Neural crest cell (in vitro differentiated cells): ENCODE measurements at places on chromosomes 6 and 20. TPM values are rescaled to one million over a fixed set of nuclear protein-coding genes. Genes with fewer than 3 reads are reported as not detected.

DNA sequence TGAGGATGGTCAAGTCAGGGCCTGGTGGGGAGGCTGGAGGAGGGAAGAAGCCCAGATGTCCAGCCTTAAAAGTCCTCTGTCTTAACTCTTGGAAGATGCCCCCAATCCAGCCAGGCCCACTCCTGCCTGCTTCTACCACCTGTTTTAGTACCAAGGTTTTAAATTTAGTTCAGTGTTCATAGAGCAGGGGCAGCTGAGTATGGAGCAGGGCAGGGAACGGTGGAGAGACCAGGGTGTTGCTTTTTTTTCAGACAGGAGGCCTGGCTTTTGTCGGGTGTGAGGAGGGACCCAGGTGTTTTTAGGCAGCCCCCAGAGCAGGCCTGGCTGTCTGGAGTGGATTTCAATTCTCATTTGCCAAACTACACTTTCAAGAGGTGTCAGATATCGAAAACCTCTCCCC lies 278.8 kb downstream of the CDC5L start:
- no peak for DNase-seq

- no peak for DNase-seq
Measured at GRCh38 chr6:47752801-47753200, 29.0 kb upstream of the OPN5 start.

GRCh38 chr6:40735121-40735520 lies 148.0 kb upstream of the LRFN2 start:
- no peak for DNase-seq

DNA sequence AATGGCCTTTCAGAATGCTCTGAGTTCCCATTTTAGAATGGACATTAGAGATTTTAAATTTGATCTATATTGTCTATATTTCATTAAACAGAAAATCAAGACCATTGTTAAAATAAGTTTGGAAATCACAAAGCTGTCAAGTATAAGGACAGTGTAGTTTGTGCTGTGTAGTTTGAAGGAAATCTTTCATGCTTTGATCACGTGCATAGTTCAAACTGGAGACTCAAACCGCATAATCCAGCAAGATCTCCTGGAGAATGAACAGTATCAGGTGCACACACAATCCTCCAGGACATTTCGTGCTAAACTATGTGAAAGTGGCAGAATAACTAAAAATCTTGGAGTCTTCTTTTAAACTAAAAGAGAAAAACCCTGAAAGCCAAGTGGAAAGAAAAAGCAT lies 60.8 kb upstream of the TBXT start:
- DNase-seq: no peak

- no peak for DNase-seq
Measured at GRCh38 chr20:25273541-25274358, 25.9 kb downstream of the PYGB start.

GRCh38 chr6:151032034-151032433 lies 166.5 kb downstream of the MTHFD1L start:
- DNase-seq: no peak

DNA sequence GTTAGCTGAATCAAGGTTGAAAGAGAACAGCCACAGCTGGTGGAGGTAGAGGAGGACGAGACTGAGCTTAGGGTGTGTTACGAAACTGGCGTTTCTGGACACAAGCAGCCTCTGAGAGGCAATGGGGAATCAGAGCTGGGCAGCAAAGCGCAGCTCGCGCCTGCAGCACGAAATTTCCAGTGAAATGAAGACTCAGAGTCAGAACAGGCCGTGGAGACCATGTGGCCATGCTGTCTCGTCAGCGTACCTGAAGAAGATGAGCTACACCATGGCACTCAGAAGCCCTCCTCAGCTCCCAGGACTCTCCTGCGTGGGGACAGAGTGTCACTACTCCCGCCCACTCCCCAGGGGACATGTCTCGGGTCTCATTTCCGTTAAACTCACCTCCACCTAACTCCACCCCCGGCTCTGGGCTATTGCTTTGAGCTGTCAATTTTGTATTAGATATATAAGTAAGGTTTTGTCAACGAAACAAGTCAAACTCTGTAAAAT lies 256.9 kb downstream of the ERMARD start:
- DNase-seq: no peak

DNA sequence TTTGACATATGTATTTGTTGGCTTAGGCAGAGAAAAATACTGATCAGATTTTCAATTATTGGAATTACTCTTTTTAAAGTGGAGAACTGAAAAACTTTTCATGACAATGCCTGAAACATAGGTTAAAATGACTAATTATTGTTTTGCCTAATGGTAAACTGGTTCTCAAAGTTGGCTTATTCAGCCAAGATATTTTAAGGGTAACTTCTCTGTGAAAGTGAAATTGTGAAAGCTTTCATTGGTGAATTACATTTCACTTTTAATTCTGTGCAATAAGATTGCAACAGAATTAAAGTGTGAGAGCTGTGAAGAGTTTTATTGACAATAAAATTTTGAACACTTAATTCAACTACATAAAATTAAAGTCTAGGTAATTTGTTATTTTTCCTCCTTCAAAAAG lies 24.5 kb downstream of the KIAA0408 start:
- DNase-seq: no peak

DNA sequence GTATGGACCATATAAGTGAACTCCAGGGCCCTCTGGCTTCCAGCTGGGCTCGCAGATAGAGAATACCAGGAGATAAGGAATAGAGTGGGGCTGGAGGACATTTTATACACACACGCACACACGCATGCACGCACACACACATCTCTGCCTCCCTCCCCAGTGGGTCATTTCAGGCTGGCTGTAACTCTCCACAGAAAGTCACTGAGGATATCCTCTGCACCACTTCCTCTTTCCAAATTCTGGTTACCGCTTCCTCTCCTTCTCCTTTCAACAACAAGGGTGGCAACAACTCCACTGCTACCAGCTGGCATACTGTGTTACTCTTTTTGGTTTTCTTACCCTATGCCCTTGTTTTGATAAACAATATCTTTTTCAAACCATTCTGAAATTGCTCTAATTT lies 280.2 kb downstream of the COL12A1 start:
- DNase-seq: no peak

GRCh38 chr20:19560881-19561480 lies 197.1 kb upstream of the RIN2 start:
- DNase-seq: no peak

DNA sequence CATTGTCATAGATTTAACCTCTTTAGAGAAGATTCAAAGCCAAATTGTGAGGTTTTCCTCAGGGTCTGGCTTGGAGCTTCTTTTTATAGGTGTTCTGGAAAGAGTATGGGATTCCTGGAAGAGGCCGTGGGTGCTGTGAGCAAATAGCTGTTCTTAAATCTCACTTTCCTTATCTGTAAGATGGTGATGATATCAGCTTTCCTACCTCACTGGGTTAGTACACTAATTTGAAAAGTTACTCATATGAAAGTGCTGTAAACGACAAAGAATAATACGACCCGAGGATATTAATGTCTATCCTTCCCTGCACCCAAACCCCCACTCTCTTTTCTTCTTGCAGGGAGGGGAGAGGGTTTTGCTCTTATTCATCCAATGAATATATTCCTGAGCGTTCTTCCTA lies 116.9 kb upstream of the ENPP5 start:
- DNase-seq: no peak

DNA sequence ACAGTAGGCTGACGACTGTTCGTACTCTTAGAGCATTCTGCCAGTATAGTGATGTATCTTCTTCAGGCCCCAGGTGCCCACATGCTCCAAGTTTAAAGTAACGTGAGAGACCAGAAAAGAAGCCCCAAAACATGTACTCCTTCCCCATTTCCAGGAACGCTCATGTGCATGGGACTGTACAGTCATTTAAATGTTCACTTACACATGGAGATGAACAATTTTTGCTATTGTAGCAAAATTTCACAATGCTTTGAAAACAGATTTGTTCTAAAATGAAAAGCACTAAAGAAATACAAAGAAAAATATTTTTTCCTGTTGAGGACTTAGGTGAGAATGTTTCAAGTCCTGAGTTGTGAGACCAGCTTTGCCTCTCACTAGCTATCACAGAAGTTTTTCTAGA lies 269.3 kb upstream of the PRDM1 start:
- no peak for DNase-seq

BRPF3 gene
- 54.1 and 57.3 TPM in 2 replicates for total RNA-seq

SAPCD1 gene
- 21.3 and 25.1 TPM in 2 replicates for total RNA-seq

GRCh38 chr6:43335469-43335868 lies 26.8 kb upstream of the CRIP3 start:
- no peak for DNase-seq

- no peak for DNase-seq
Measured at GRCh38 chr20:46073443-46073842, 16.3 kb downstream of the NCOA5 start.

TMEM74B gene
- 2.7 and 3.3 TPM in 2 replicates for total RNA-seq

- DNase-seq: no peak
Measured at GRCh38 chr20:33539129-33539528, 49.2 kb downstream of the CBFA2T2 start.

RSPH4A gene
- total RNA-seq: 2.2 and 2.4 TPM in 2 replicates

ASIP gene
- total RNA-seq: not detected in 2 replicates

DNA sequence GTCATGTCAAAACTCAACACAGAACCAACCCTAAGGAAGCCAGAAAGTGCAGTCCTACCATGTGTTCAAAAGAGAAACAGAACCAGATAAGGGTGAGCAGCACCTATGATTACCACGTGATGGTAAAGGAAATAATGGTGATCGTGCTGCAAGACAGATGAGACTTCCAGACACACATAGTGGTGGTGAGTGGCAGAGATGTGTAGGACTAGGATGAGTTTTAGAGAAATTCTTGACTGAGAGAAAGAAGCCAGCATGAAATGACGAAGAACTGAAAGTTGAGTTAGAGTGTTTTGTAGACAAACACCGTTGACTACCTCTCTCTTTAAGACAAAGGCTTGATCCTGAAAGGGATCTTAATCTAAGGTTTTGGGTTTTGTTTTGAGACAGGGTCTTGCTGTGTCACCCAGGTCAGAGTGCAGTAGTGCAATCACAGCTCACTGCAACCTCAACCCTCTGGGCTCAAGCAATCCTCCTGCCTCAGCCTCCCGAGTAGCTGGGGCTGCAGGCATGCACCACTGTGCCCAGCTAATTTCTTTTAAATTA lies 10.6 kb upstream of the BTBD9 start:
- no peak for DNase-seq

GRCh38 chr6:119147101-119148053 lies 68.9 kb upstream of the FAM184A start:
- no peak for DNase-seq

DNA sequence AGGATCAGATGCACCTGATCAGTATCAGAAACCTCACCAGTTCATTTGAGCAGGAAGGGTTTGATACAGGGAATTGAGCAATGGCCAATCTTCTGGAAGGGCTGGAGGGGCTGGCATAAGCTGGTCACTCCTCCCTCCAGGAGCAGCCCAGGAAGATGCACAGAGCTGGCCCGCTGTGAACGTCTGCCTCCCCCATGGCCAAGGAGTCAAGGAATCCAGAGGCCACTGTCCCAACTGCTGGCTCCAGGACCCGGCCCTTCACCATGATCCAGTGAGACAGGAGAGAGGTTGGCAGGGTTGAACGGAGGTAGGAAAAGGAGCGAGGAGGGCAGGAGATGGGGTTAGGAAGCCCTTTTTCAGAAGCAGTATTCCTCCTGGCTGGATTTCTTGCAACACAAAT lies 113.9 kb upstream of the CST7 start:
- no peak for DNase-seq

GRCh38 chr20:20130399-20130798 lies 78.1 kb downstream of the CFAP61 start:
- no peak for DNase-seq

GRCh38 chr20:35307666-35308653 lies 15.7 kb upstream of the FAM83C start:
- DNase-seq: no peak

TFAP2D gene
- total RNA-seq: not detected in 2 replicates

MRPS18A gene
- total RNA-seq: 49.5 and 50.6 TPM in 2 replicates

- DNase-seq: no peak
Measured at GRCh38 chr20:47868744-47869143, 83.5 kb upstream of the SULF2 start.

DNA sequence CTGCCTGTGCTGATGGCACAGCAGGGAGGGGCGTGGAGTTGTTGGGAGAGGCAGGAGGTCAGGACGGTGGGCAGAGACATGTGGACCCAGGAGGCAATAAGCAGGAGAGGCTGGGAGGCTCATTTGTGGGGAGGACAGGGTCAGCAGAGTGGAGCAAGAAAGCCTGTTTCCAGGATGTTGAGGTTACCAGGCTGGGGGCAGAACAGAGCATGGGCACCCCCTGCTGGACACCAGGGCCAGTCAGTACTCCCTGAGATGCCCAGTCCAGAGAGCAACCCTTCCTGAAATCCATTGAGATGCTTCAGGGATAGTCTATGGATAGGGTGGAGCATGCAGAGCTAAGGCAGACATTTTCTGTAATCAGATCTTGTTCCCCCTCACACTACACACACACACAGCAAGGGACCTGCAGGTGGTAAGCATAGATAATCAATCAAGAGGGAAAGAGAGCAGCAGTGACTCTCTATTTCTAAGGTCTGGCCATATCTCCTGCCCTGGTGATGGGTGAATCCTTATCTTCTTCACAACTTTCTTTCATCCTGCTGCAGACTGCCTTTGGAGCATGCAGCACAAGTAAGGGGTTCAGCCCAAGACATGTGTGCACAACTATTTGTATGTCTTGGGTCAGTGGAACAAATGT lies 41.7 kb downstream of the MOCS1 start:
- peak; percentile 64 for DNase-seq

GRCh38 chr20:53003420-53004154 lies 31.4 kb downstream of the TSHZ2 start:
- no peak for DNase-seq

TREM2 gene
- not detected in 2 replicates for total RNA-seq

GRCh38 chr6:159446340-159446739 lies 246.7 kb downstream of the SOD2 start:
- no peak for DNase-seq

GRCh38 chr20:10077886-10078285 lies 43.1 kb downstream of the ANKEF1 start:
- no peak for DNase-seq

GRCh38 chr6:86712039-86712438 lies 225.3 kb upstream of the HTR1E start:
- DNase-seq: no peak

DNA sequence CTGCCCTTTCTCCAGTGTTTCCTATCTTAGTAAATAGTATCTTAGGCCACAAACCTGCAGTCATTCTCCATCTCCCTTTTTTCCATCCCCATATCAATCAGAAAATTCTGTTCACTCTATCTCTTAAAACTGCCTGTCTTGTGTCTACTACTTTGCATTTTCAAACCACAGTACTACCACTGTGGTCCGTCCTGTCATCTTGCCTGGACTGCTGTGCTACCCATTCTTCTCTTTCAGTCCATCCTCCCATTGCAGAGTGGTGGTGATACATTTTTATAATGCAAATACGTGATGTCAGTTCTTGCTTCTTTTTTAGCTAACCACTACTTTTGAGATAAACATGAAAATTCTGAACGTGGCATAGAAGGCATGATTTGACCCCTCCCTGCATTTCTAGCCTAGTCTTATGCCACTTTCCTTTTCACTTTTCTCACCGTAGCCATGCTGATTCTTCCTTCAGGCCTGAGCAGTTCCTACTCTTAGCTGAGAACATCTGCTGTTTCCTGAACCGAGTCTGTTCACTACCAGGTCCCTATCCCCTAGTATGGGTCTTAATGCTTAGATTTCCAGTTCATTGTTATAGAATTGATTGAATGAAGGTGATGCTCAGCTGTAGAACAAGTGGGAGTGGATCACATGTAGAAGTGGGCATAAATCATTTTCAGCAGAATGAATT lies 13.8 kb downstream of the TBPL1 start:
- DNase-seq: no peak

PLCB1 gene
- total RNA-seq: 10.7 and 13.7 TPM in 2 replicates
